ENCODE measurements at places on chromosomes 4 and X.
A peak's percentile ranks its signal among the peaks of the same experiment; 100 is the strongest.

DNA sequence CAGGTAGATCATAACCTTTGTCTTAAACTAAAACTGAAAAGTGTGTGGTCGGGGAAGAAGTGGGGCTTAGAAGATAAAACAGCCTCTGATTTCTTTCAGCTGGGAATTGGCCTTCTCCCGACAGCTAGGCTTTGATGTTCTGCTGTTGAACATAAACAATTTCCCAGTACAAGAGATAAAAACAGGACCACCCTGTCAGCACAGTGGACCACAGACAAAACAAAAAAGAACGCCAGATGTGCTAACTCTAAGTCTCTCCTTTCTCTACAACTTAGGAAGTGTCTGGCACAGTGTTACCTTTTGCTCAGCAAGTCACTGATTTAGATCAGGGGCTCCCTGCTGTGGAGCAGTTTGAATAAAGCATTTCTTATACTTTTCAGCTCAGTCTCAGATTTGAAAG is 87.5 kb upstream of the UXT start:
- DNase-seq, result no peak

- no peak for DNase-seq
Measured at GRCh38 chr4:15776871-15777648, 1.1 kb upstream of the CD38 start.

- DNase-seq, result no peak
Measured at GRCh38 chr4:164293203-164293602, 460.7 kb upstream of the SMIM31 start.

GRCh38 chrX:130786030-130786429 is 117.0 kb downstream of the ENOX2 start:
- DNase-seq, result no peak

DNA sequence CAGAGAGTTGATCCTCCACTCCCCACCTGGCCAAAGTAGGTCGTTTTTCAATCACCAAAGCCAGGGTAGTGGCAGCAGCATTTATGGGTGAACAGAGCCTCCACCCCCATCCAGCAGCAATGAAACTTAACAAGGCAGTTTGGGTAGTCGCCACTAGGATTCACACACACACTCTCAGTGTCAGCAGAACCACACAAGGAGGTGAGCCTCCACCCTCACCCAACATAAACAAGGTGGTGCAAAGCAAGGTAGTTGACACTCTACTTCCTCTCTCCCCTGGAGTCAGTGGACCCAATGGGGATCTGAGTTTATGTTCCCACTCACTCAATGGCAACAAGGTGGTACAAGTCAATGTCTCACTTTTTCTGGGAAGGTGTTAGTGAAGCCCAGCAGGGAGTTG is 50.4 kb upstream of the CCDC149 start:
- no peak for DNase-seq

DNA sequence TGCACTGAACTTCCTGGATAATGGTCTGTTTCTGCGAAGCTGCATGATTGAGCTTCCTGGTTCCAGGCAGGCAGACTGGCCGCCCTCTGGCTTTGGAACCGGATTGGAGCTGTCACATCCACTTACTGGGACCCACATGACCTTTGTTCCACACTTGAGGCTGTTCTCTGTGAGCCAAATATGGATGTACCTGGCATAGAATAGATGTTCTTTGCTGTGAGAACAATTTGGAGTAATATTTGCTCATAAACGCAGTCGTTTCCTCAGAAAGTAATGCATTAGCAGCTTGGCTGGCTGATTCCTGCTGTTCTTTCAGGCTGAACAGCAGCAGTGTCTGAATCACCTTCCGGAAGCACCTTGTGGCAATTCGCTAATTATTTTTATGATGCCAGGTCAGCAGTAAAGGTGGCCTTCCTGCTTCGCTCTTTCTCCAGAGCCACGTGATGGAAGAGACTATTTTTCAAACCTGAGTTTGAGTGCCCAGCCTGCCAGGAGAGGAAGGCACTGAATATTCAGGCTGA is 78.1 kb upstream of the BOD1L1 start:
- no peak for DNase-seq

DNA sequence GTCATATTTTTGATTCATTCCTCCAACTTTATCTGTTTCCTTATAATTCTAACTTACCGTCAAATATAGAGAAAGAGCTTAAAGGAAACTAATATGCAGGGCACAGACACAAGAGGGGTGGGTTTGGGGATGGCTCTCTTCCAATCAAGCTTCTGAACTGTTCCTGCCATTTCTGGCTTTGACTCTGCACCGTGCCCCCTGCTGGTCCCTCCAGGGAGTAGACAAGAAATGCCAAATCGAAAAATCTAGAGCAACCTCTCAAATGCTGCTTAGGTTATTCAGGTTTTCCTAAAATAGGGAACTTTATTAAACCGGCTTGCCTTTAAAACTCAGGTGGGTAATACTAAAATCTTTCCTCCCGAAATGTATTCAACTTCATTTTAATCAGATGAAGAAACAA is 39.8 kb upstream of the VCX3A start:
- DNase-seq, result no peak

DNA sequence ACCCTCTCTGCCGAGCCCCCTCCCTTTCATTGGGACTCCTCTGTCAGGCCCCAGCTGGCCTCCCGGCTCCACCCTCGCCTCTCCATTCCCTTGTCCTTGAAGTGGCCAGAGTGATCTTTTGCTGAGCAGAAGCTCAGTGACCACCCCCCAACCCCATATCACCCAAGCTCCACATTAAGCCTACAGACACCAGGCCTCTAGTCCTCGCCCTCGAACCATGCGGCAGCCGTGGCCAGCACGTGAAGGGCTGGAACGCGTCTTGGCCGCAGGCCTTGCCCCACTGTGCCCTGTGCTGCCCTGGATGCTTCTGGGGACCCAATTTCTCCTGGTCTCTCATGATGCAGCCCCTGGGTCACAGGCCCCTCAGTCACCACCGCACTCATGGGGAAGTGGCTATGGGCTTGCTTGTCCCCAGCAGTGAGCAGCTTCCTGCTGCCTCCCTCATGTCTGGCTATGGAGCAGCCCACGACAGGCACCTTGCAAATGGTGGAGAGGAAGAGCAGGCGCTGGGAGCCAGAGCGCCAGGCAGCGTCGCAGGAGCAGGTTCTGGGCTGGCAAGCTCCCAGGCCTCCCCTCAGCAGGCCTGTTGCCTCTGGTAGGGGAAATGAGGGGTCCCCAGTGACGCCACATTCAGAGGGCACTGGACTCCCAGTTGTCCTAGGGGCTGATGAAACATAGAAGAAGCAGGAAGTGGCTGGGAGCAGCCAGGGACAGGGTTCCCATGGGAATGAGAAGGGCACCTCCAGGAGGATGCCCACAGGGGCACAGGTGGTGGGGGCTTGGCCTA is 757 bp upstream of the SRPK3 start:
- DNase-seq, result no peak

DNA sequence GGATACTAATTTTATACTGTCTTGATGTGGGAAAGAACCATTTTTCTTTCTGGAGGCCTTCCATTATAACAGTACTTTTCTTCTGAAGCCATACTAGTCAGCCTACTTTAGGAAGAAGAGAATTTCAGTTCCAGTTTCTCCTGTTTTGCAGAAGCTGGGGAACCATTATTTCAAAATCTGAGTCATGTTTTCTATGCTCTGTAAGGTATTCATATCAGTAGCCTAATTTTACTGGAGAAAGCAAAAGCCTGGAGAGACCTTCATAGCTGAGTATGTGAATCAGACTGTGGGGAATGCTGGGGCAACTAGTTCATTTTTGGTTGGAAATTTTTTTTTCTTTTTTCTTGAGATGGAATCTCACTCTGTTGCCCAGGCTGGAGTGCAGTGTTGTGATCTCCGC is 22.4 kb downstream of the AFF1 start:
- DNase-seq, result no peak

GRCh38 chr4:150126864-150127203 is 48.6 kb downstream of the DCLK2 start:
- DNase-seq, result no peak

- DNase-seq, result peak; percentile 30
Measured at GRCh38 chr4:103099691-103100392, at the start of gene BDH2. Gene BDH2, minus strand, starts transcription at chr4:103099834. Its CDS starts 3,580 bp downstream, at chr4:103096254.

DNA sequence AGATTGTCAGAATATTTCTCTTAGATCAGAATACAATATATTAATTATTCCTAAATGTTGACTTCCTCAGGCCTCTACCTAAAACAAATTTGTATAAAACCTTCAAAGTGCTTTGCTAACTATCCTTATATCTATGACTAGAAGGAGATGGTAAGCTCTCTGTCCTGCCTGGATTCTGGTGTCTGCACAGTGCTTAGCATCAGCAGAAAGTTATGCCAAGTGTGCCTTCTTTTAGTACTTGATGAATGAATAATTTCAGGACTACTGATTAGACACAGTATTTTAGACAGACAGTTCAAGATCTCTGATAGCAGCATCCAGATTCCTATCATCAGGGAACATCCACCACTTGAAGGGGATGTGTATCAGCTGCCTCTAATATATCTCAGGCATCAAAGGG is 242.4 kb upstream of the TLL1 start:
- no peak for DNase-seq

GRCh38 chrX:154309041-154309775 is 13.6 kb downstream of the TKTL1 start:
- DNase-seq, result no peak

- no peak for DNase-seq
Measured at GRCh38 chr4:97074531-97074930, 1068.7 kb downstream of the STPG2 start.

- no peak for DNase-seq
Measured at GRCh38 chr4:39051492-39051891, 10.5 kb upstream of the KLHL5 start.

GRCh38 chr4:76637712-76638361 is 202.8 kb downstream of the SHROOM3 start:
- DNase-seq, result no peak

- DNase-seq, result peak; percentile 30
Measured at GRCh38 chrX:133776072-133776471, 209.3 kb downstream of the GPC3 start.

DNA sequence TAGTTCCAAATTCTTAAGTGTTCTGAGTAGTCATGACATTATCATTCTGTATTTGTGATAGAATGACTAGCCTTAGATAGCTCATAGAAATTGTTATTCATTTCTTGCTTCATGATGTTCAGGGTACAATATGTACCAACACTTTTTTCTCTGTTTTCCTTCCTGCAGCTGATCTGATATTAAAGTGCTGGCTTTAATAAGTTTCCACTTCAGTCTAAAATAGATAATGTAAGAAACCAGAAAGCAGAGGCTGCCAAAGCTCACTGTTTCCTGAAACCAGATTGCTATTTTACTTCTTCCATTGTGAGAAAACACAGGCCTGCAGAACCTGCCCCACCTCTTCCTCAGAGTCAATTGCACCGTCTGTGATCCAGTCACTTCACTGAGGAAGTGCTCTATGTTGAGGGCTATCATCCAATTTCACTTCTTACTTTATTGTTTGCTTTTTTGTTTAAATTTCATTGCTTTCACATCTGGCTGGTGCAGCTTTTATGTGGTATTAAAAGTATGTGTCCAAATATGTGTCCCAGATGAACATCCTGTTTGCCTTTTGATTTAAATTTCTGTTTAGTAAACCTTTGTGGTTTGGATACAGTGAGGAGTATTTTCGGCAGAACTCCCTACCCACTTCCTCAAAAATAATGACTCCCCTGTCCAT is 652.1 kb downstream of the ANKRD50 start:
- DNase-seq, result no peak

- no peak for DNase-seq
Measured at GRCh38 chr4:91729851-91730250, 573.9 kb upstream of the GRID2 start.

GRCh38 chrX:109714340-109714958 is 18.6 kb downstream of the ACSL4 start:
- DNase-seq, result no peak

DNA sequence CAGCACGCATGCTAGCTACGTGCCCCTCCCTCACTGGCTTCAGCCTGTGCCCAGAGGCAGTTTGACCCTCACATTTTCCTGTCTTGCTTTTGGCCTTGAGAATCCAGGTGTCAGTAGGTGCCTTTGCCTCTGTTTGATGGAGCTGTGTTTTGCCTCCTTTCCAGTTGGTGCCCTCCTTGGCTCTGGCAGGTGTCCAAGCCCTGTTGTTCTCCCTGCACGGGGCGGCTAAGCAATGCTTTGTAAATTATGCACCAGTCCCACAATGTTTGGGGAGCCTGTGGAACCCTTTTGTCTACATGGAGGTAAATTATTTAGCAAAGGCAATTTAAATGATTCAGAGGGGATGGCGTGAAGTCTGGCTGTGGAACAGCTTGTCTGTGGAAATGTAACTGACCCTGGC is 202.9 kb upstream of the BOD1L1 start:
- no peak for DNase-seq

Measured in stimulated activated CD4-positive, alpha-beta T cell treated with anti-CD3 and anti-CD28 coated beads, Interleukin-15, amount 100 ng/mL, for 48 hours (primary cell).